Right renal cortex interstitium (tissue), 3 donors: ENCODE measurements at places on chromosomes 3 and 15. TPM values are rescaled to one million over a fixed set of nuclear protein-coding genes. Genes with fewer than 3 reads are reported as not detected.
A peak's percentile ranks its signal among the peaks of the same experiment; 100 is the strongest.

The DPPA2 gene
- polyA plus RNA-seq: 0.76 TPM

The CORO2B gene
- 20.4 TPM for polyA plus RNA-seq

The NOX5 gene
- polyA plus RNA-seq: 0.40 TPM

The MAGI1 gene
- polyA plus RNA-seq: 29.7 TPM

The CPN2 gene
- 0.65 TPM for polyA plus RNA-seq

DNA sequence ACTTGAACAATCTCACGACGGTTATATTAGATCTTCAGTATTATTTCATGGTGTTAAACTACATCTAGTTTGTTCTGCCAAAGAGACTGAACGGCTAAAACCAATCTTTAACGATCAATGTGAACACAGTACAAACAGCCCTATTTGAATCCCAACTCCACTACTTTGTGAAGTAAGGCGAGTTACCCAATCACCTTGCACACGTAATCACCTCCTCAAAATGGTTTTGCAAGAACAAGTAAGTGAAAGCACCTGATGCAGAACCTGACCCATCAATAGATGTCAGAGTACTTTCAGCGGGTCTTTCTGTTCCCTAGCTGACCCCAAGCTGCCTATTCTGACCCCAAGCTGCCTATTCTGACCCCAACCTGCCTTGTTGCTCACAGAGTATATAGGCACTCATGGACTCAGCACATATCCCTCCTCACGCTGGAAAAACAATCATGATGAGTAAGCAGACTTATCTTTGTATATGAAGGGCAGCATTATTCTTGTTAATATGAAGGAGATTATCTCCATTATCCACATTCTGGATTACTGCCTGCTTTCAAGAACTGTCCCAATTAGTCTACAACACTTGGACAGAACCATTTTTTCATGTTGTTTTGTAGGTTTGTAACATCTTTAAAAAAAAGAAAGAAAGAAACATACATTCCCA, 3.7 kb downstream of the KPNA1 start:
- DNase-seq: no peak

DNA sequence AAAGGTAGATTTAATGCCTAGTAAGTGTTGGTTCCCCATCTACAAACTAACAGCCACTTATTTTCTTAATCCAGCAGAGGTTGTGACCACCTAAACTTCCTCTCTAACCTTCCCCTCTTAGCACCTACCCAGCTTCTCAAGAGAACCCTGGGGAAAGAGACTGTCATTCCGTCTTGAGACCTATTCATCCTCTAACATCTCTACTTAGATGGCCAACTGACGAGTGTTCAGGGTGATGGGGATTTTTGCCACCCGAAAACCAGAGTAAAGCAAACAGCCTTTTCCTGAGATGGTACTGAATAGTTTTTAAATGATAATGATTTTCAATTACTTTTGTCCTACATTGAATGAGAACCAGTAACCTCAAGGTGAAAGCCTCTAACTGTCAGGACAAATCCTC, 9.3 kb upstream of the GBE1 start:
- no peak for DNase-seq

DNA sequence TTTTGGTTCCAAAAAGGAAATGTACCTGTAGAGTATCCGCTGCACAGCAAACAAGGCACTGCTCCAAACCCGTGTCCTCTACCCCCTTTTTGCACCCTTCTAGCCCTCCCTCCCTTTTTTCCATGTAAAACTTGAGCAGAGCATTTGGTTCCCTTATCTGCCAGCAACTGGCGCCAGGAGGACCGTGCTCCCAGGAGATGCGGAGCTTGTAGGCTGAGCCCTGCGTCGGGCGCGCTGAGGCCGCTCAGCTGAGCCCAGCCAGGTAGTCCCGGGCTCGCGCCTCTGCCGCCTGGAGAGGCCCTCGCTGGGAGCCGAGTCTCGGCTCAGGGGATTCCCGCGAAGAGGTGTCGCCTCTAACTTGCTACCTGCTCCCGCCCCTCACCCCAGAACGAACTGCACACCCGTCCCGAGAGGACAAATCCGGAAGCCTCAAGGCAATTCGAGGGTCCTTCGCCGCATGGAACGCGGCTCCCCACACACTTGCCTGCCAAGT, 575 bp downstream of the TRPM7 start:
- DNase-seq: peak; percentile 36

DNA sequence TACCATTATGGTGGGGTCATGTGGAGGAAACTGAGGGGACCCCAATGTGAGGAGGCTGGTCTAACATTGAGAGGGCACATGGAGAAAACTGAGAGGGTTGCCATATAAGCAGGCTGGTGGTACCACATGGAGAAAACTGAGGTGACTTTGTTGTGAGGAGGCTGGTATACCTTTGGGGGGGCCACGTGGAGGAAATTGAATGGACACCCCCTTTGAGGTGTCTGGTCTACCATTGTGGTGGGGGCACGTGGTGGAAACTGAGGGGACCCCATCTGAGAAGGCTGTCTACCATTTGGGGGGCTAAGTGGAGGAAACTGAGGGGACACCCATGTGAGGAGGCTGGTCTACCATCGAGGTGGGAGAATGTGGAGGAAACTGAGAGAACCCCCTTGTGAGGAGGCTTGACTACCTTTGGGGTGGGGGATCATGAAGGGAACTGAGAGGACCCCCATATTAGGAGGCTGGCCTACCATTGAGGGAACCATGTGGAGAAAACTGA, 163.8 kb downstream of the FBLN2 start:
- no peak for DNase-seq

The NR1D2 gene
- polyA plus RNA-seq: 43.0 TPM

DNA sequence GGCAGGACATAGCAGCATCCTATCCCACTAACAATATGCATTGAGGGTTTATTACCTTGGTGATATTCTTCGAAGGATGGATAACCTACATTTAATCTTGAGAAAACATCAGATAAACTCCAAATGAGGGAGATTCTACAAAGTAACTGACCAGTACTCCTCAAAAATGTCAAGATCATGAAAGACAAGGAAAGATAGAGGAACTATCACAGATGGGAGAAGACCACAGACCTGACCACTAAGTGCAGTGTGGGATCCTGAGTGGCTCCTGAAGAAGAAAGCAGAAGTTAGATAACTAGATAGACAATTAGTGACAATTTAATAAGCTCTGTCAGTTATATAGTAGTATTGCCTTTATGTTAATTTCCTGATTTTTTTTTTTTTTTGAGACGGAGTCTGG, 17.7 kb upstream of the CGNL1 start:
- no peak for DNase-seq

DNA sequence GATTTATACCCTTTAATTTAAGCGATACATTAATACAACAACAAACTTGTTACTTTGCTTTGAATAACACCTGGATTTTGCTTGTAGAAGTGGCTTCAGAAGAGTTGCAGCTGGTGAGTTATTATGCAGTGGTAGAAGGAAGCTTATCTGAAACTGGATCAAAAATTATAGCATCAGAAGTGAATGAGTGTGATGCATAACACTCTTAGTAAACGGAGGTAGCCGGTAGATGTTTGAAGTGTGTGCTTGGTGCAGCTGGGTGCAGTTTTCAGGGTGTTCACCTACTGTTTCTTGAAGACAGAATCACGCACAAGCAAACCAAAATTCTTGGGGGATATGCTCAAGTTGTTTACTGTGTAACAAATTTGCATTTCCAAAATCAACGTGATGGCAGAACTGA, 103.1 kb downstream of the MITF start:
- DNase-seq: no peak

DNA sequence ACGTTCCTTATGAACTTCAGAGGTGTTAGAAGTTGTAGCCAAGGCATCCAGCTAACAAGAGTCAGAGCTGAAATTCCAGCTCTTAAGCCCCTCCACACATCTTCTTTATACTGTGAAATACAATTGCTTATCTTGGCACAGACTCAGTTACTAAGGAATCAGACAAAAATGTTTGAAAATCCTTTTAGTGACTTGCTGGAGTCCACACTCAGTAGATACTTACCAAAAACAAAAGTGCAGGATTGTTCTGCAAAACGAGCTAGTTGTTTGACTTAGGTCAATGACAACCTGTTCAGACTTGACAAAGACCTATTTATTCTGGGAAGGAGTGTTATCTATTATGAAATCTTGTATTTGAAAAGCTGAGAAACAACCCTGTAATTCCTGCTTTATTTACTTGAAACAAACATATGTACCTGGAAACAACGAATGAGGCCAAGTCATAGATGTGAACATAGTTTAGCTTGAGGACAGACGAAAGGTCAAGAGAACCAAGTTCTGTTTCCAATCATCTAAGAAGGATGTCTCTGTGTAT, 38.5 kb downstream of the B3GNT5 start:
- no peak for DNase-seq

- no peak for DNase-seq
These were observed 164.0 kb downstream of the IL20RB start for GRCh38 chr3:137121704-137122314.

DNA sequence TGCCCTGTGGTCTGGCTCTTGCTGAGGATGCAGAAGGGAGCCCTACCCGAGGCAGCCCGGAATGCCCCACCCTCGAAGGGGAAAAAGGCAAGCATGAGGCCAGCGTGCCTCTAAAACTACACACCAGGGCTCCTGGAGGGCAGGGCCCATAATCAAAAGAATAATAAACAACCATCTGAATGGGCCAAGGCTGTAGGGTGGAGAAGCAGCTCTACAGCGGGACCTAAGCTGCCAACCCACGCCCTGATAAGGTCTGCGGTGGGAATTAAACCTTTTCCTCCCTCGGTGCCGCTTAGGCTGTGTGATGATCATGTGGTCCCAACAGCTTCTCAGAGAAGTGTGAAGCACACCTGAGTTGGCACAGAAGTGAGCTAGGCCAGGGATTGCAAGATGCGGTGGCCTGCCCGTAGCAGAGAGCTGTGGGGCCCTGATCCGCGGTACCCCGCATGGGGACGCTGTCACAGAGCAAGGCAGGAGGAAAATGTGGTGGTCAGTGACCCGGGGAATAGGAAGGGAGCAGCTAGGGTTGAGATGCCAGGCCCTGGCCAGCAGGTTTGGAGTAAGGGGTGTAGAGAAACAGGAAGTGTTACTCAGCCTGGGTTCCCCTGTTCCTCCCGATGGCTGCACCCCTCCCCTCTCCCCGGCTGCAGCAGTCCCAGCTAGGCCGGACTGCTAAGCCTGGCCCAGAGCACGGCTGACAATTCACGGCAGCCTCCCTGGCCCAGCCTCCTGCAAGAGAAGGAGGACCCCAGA, 1.1 kb upstream of the C15orf62 start:
- DNase-seq: no peak

- no peak for DNase-seq
These were observed 107.4 kb upstream of the SLC4A7 start for GRCh38 chr3:27591312-27592210.

The ERICH6 gene
- polyA plus RNA-seq: 0.50 TPM

DNA sequence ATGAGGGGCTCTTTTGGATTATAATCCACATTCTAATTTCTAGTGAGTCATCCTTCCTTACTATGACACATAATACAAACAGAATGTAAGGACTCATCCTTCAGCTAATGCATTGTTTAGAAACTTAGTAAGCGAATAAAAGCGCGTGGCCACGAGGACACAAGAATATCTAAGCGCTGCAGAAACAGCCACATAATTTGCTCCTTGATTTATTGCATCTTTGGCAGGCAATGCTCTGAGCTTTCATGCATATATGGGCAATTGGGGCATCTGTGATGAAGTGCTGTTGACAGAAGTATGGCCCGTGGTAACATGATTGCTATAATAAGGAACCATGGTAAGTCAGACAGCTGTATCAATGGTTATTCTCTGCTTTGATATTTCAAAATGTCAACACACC, 191.3 kb upstream of the ZNF385D start:
- DNase-seq: no peak

DNA sequence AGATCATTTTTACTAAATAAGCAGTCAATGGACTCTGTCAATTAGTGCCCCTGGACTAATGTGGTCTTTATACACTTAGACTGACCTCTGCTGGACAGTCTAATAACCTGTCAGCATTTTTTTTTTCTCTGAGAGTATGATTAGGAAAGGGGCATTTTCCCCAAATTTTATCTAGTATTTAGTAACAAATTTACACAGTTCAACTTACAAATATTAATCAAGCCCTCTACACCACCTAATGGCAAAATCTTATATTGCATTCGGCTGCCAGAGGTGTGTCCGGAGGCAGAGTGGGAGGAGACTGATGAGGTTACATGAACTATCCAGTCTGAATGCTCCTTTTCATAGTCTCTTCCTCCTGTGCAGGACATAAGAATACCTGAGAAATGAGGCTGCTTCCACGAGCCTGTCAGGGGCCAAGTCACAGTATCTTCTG, 36.0 kb upstream of the COLQ start:
- peak; percentile 29 for DNase-seq

- no peak for DNase-seq
These were observed 106.8 kb downstream of the BBX start for GRCh38 chr3:107629566-107629965.

DNA sequence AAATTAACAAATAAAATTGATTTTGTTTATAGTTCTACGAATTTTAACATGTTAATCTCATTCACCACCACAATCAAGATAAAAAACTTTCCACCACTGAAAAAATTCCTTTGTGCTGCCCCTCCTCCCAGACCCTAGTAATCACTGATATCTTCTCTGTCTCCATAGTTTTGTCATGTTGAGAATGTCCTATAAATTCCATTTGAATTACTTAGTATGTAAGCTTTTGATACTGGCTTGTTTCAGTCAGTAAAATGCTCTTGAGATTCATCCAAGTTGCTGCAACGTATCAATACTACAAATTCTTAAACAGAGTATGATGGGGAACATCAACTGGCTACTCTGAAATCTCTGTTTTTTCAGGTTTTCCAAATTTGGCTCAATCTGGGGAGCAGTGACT, 129.6 kb downstream of the CTNNB1 start:
- DNase-seq: no peak

DNA sequence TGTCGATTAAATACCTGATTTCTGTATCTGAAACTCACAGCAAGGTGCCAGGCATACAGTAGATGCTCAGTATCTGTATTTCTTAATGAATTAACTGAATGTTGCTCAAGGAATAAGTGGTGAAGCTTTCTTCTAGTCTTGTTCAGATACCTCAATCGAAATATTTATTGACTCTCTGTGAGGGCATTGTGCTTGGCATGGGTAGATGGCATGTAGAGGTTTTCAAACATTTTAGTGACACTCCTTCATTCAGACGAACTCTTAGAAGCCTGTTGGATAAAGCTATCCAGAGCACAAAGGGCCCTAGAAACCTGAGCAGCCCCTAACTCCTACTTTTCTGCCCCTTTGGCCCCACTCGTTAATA, 369 bp upstream of the SNX1 start:
- DNase-seq: no peak

DNA sequence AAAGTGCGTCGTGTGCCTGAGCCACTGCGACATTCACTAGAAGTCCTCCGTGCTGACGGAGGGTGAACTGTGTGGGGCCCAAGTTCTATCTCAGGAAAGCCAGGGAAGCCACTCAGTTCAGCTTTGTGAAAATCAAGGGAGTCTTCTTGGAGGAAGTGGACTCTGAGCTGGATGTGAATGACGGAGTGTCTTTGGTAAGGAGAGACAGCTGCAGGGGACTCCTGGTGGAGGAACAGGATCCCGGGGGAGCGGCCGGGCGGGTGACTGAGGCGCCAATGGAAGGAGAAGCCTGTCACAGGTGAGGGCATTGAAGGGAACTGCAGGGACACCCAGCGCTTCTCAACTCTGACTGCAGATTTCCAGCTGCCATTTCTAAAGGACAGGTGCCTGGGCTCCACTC, 75.6 kb downstream of the APBA2 start:
- DNase-seq: no peak

GRCh38 chr3:180888992-180889560, 23.4 kb upstream of the FXR1 start:
- no peak for DNase-seq
